Stimulated activated CD8-positive, alpha-beta memory T cell treated with anti-CD3 and anti-CD28 coated beads, Interleukin-12 subunit alpha, Interleukin-12 subunit beta, amount 100 ng/mL, for 4 hours (primary cell): ENCODE measurements at places on chromosomes 4 and X.

DNA sequence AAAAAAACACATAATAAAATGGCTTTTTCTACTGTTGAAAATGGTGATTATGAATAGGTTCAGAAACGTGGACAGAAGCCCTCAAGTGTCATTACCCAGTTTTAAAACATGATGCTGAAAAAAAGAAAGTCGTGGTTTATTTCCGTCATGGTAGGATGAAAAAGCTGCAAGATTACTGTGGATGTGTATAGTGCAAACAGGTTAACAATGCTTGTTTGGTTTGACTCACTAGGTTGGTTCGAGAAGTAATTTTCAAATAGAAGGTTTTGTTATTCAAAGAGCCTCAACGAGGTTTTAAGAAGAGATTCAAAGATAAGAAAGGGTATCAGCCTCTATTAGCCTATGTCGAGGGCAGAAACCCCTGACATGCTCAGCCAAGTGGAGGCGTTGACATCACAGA, 2.5 kb upstream of the RXFP1 start:
- no peak for DNase-seq

DNA sequence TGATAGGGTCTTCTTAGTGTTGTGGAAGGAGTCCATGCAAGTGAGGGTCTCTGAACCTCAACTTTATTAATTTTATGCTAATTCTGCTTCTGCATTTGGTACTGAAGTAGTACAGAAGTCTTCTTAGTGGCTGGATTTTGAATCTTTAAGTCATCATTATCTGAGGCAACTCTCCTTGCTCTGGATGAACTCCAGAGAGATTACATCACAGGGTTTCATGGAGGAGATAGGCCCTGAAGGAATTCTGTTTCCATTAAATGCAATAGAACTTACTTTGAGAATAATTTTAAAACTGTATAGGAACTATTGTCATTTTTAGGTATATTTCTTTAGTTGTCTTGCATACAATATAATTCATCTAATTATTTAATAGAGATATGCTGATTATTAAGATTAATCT, 451.2 kb downstream of the FAT4 start:
- DNase-seq: no peak

DNA sequence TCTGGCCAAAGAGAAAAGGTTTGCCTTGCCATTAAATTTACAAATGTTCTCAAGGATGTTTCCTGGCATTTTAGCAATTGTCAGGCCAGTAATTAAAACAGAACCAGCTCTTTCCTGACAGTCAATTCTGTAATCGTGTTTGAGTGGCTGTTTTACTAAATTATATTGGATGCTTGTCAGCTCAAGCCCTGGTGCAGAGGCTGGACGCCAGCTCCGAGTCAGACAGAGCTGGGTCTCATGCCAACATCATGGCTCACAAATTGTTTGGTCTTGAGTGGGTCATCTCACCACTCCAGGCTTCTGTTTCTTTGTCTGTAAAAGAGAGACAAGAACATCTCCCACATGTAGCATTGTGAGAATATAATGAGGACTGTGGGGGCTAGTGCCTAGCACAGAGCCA, 190.3 kb upstream of the PSAPL1 start:
- DNase-seq: no peak

GRCh38 chr4:138599965-138600364, 357.8 kb upstream of the SLC7A11 start:
- DNase-seq: no peak

DNA sequence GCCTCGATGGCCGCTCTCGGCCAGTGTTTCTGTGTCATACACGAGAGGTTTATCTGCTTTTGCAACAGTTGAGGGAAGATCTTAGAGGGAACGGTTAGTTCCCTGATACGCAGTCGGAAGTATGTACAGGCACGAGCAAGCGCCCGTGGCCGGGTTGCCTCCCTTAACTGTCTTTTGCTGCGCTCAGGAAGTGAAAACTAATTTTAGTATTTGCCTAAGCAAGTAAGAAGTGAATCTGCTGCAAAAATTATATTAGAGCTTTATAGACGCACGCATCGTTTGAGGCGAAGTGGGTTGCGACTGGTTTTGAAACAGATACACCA, 695 bp downstream of the MTM1 start:
- no peak for DNase-seq

DNA sequence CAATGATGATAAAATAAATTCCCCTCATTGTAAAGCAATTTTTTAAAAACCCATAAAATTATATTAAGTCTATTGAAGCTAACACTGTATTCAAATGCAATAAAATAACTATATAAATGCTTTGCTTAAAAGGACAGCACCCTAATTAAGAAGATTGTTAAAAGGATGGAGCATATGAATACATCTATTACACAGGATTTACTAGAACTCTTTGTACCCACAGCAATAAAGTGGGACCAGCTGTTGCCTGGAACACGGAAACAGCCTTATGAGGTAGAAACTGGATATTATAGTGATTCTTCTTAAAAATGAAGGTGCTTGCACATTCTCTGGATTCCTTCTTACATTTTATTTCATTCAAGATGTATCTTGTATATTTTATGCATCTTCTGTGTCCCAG, 298.7 kb upstream of the KLF3 start:
- DNase-seq: no peak

DNA sequence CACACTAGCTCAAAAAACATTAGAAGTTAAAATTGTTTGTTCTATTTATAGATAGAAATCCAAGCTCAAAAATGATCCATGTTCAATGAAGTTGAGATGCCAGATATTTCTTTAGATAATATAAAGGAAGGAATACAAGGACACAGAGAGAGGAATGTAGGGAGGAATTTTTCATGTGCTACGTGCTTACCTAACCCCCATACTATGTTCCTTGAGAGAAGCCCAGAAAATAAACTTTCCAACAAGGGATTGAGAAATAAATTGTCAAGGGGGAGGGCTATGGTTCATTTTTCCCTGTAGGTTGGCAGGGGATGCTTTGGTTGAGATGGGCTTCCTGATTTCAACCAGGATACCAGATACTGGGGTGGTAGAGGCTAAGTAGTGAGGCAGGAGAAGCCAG, 15.6 kb upstream of the ADH5 start:
- DNase-seq: no peak

GRCh38 chr4:139501117-139501516, 47.2 kb downstream of the RAB33B start:
- DNase-seq: no peak

DNA sequence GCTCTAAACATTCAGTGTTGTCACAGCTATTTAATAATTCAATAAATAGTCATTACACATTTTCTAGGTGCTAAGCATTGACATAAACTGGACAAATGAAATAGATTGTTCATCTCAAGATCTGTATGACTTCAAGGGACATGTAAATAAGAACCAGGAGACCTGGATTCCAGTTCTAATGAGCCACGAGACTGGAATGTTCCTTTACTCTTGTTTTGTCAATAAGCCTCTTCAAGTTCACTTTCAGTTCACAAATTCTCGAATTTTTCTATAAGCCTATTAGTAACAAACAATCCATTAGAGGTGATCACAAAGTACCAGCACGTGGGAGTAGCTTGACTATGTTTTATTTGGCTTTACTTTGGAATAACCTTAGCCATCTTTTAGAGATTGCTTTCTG, 514.0 kb upstream of the SMIM31 start:
- no peak for DNase-seq

GRCh38 chr4:186651624-186652023, 72.0 kb downstream of the FAT1 start:
- DNase-seq: no peak

- no peak for DNase-seq
These were observed 23.0 kb upstream of the UGT2B17 start for GRCh38 chr4:68599150-68599549.

DNA sequence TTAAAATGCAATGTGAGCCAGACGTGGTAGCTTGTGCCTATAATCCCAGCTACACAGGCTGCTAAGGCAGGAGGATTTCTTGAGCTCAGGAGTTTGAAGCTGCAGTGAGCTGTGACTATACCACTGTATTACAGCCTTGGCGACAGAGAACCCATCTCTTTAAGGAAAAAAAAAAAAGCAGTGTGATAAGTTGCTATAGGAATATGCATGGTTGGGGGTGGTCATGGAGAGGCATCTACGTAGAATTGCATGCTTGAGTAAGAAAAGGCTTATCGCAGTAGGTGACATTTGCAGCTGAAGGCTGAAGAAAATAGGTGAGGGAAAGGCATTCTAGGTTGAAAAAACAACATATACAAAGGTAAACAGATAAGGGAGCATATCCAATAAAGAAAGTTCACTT, 4.1 kb downstream of the DIAPH2 start:
- DNase-seq: no peak

DNA sequence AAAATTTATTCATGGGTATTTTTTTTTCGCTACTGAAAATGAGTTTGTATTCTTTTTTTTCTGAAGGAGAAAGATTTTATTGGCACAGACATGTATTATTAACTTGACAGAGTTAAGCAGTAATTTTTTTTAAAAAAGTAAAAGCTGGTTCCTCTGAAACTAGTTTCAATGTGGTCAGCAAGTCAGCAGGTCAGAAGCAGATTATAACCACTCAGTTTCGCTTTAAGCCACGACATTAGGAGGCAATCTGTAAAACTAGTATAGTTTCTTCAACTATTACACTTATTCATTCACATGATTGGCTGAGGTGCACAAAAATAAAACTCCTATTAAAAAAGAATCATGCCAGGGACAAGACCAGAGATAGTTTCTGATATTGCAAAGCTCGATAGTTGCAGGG, 714.2 kb upstream of the PCDH7 start:
- DNase-seq: no peak
